T-helper 2 cell treated with Interferon-gamma antibody and Interleukin-4, amounts not matched to agents 5 μg/mL and 100 μg/mL, for 36 hours (primary cell): ENCODE measurements at places on chromosomes 5 and 9.

DNA sequence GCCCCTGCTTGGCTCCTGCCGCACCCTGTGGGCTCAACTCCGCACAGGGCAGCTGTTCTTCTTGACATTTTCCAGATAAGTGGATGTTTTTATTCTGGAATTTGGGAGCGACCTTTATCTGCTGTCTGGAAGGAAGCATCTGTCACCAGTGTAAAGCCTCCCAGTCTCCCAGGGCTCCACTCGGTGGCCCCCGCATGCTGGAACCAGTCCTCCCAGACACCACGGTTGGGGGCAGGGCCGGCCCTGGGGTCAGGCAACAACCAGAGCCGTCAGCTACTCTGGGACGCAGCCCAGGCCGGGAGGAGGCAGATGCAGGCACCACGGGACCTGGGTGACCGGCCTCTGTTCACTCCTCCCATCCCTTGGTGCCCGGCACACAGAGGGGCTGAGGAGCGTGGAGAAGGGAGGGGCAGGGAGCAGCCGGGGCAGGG lies 92.8 kb upstream of the ADAMTS2 start:
- DNase-seq: no peak

DNA sequence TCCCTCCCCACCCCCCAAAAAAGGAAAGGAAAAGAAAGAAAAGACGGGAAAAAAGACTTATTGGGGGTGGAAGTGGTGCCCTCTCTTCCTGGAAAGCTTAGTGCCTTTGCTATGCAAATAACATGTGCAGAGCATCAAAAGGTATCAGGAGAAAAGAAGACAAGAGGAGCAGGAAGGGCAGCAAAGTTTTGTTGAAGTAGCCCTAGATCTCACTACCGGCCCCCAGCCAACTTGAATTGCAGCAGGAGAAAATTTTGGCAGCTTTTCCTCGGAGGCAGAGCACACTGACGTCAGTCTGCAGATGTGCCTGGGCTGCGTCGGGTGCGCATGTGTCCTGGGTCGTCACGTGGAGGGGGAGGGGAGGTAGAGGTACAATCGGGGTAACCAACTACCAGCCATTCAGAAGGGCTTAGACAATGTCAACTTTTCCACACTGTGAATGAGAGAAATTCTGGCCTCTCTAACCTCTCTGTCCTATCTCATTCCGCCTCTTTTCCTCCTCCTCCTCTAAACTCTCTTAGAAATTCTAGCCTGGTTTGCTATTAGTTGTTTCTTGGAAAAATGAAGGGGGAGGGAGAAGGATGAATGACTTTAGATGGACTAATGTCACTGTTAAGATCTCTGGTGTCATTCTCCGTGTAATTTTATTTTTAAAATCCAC lies at the start of gene ADAMTS6:
Gene ADAMTS6 (minus strand): TSS at position 286 of the 661 bp plus-strand sequence. CDS start 8,247 bp downstream, outside the sequence.
- peak; percentile 74 for DNase-seq

- DNase-seq: no peak
Observed at GRCh38 chr5:157548513-157549282, 26.9 kb downstream of the ADAM19 start.

- no peak for DNase-seq
Observed at GRCh38 chr9:95197692-95198271, 119.7 kb downstream of the FANCC start.

- DNase-seq: no peak
Observed at GRCh38 chr5:36631620-36632362, 25.4 kb downstream of the SLC1A3 start.

- no peak for DNase-seq
Observed at GRCh38 chr5:35502206-35502605, 115.5 kb upstream of the SPEF2 start.

GRCh38 chr5:151633892-151634291 lies 42.8 kb upstream of the FAT2 start:
- no peak for DNase-seq

- no peak for DNase-seq
Observed at GRCh38 chr9:133735931-133736330, 2.2 kb downstream of the SARDH start.

DNA sequence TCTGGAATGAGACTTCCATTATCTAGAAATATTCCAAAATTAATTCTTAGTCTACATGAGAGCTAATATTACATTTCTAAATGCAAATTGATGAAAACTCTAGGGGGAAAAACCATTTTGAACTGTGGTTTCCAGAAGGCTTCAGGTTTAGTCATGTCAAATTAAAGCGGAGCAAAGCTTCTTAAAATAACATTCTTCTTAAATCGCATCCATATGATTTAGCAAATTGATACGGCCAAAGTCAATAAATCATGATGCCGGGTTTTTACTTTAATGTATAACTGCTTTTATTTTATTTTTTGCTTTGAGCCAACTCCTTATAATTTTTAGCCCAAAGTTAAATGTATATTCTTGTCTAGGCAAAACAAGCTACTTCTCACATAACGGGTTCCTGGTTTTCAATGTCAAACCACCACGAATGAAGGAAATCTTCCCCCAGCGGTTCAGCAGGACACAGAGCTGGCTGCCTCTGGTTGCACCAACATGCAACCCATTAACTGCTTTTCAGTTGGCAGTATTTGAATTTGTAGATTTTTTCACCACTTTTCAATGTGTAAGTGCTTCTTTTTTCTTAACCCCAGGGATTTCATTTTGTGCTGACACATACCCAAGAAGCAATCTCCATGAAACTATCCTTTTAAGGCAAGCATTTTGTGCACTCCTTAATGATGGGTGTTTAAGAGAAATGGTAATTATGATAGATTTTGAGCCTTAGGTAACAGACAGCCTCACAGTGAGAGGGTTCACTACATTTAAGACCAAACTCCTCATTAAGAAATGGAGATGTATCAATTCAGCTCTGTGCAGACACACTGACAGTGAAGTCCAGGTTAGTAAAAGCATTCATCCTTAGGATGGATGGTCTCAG lies 35.5 kb downstream of the EFNA5 start:
- DNase-seq: no peak

- DNase-seq: no peak
Observed at GRCh38 chr9:94817291-94818177, 91.0 kb downstream of the AOPEP start.

DNA sequence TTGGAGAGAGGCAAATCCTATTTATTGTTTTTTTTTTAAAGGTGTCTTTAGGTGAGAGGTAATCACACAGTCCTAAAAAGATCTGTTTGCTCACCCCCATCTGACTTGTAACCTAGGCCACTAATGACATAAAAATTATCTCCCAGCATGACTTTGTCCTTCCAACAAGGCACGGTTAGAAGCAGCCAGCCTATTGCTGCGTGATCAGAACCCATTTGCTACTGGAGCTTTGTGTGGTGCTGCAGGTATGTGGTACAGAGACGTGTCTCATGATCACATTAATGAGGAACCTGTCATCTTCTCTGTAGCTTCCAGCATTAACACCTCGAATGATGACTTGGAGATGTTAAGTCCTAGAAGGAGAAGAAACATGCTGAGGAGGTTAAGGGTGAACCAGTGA lies 555.8 kb upstream of the TLE4 start:
- no peak for DNase-seq

- DNase-seq: peak; percentile 62
Observed at GRCh38 chr9:76394960-76395252, 680 bp upstream of the RFK start.

DNA sequence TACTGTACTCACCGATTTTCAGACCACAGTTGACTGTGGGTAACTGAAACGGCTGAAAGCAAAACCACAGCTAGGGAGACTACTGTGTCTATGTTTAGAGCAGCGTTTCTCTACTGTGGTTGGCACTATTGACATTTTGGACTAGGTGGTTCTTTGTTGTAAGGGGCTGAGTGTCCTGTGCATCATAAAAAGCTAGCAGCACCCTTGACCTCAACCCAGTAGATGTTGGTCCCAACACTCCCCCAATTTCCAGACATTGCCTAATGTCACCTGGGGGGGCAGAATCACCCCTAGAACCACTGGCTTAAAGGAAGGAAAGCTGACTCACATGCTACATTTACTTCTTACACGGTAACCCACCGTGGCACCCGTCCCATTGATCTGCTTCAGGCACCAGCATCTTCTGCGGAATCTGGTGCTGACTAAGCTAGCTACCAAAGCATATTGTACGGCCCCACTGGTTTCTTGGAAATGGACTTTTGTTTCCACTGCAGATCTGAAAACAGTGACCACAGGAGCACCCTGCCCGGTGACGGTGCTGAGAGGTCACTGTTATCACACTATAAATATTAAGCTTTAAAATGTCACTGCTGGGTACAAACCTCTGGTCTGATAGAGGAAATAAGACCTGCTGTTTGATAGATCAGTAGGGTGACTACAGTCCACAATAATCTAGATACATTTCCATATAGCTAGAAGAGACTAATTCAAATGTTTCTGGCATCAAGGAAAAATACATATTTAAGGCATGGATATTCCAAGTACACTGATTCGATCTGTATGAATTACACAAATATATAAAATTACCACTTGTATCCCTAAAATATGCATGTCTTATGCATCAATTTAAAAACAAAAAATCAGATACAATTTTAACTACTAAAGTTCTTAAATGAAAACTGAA lies 151.4 kb downstream of the HSD17B3 start:
- DNase-seq: peak; percentile 81

DNA sequence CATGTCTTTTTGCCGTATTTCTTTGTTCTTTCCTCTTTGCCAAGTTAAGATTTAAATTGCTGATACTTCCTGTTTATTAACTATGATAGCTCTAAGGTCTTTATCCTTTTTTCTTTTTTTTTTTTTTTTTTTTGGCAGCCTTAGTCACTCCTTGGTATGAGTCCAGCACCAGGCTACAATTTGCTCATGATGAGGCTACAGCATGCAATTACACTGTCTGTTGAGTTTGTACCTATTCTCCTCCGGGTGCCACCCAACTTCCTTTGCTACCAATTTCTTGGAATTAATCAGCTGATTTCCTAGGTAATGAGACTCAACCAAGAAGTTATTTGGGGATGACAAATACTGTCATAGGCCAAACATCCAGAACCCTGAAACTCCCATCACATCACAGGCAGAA lies 25.5 kb downstream of the ACTL7B start:
- DNase-seq: no peak

DNA sequence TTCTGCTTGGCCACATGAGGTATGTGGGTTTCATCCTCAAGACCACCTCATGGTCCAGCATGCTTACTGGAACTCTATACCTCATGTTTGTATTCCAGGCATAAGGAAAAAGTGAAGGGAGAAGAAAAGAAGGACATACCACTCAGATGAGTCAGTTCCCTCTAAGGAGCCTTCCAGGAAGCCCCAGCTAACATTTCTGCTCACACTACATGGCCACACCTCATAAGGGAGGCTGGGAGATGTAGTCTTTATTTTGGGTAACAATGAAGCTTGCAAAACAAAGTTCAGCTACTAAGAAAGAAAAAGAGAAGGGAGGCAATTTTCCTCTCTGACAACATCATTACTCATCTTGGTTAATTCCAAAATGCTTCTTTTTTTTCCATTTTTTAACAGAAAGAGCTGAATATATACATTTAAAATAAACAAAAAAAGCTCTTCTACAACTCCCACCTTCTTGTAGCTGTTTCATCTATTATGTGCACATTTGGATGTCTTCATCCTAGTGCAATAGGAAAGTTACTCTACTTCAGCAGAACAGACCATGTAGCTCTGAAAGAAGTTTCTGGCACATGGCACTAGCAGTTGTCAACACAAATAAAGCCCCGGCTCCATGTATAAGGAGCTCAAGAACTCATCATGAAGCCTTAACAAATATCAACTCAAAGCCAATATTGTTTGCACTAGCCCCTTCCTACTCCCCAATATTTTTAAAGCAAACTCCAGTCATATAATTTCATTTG lies 123.6 kb upstream of the CCDC112 start:
- no peak for DNase-seq

DNA sequence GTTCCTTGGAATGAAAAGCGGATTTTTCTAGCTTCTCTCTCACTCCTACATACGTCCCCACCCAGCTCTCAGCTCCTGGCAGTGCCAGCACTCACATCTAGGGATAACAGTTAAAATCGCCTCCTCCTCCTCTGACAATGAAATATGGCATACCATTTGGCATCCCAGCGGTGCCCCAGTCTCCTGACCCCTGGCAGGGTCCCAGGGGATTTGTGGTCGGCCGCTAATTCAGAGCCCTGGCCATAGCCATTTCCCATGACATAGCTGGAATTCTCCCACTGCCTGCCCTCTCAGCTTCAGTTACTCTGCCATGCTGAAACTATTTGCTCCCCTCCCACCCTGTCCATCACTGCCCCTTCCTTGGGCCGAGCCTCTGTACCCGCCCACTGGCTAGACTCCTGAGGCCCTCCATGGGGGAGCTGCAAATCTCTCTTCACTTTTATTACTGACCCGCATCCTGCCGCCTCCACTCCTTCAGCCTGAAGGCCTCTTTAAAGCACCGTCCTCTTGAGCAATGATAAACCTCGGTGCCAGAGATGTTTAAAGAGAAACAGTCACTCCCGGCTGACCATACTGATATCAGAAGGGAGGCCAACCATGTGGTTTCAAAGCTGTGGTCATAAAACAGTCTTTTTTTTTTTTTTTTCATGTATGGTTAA lies 139.8 kb downstream of the SLIT3 start:
- DNase-seq: no peak

GRCh38 chr9:112555844-112556482 lies 69.3 kb downstream of the KIAA1958 start:
- DNase-seq: no peak

- DNase-seq: no peak
Observed at GRCh38 chr9:89079391-89079790, 88.1 kb downstream of the S1PR3 start.

DNA sequence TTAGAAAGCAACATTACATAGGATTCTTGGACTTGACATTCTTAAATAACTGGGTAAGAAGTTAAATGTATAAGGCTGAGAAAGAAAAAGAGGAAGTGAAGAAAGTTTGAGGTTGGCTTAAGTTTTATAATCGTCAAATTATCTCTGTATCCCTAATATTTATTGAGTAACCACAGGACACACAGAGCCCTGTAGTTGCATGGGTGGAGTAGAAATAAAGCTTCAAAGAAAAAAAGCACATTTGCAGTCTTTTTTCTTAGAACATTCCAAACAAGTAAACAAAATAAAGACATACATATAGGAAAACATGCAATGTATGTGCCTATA lies 137.0 kb downstream of the CCDC192 start:
- DNase-seq: no peak

DNA sequence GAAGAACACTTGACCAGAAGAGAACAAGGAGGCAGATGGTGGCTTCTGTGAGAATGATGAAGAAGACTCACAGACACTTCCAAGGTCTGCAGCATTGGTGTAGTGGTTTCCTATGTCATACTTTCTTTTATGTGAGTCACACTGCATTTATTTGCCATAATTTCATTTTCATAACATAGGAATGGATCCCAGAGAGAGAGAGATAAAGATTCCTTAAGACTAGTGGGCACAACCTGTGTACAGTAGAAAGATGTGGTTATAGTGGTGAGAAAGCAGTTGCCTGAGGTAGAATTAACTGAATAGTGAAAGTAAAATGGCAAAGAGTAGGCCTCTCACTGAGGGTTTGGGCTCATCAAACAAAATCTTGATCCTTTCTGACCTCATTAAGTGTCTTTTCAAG lies 7.6 kb upstream of the CCDC152 start:
- no peak for DNase-seq
